ENCODE measurements at places on chromosomes 6 and 20.

- no peak for DNase-seq
Observed at GRCh38 chr6:5529015-5529414, 267.7 kb downstream of the FARS2 start.

DNA sequence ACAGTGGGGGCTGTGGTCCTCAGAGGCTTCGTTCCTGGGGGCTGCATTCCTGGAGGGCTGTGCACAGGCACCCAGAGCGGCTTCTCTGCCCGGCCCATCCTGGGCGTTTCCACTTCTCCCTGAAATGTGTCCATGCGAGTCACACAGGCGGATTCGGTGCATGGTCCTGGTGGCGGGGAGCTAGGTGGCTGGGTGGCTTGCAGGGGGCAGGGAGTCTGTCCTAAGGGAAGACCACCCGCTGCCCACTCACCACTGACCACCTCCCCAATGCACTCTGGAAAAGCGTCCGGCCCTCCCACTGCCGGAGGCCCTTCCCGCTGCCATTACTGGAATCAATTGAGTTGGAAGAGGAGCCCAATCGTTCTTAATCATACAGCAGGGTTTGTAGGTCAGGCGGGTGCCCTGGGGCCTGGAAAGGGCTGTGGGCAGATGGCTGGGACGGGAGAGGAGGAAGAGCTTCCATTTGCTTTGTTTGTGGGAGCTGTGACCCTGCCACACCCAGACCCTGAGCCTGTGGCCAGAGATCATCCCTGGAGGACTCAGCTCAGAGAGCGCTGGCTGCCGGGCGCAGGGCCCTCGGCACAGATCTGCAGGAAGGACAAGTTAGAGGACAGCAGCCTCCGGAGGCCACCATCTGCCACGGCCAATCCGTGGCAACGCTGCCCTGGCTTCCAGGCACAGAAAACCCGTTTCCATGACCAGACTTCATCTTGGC, 6.4 kb downstream of the CHRNA4 start:
- no peak for DNase-seq

DNA sequence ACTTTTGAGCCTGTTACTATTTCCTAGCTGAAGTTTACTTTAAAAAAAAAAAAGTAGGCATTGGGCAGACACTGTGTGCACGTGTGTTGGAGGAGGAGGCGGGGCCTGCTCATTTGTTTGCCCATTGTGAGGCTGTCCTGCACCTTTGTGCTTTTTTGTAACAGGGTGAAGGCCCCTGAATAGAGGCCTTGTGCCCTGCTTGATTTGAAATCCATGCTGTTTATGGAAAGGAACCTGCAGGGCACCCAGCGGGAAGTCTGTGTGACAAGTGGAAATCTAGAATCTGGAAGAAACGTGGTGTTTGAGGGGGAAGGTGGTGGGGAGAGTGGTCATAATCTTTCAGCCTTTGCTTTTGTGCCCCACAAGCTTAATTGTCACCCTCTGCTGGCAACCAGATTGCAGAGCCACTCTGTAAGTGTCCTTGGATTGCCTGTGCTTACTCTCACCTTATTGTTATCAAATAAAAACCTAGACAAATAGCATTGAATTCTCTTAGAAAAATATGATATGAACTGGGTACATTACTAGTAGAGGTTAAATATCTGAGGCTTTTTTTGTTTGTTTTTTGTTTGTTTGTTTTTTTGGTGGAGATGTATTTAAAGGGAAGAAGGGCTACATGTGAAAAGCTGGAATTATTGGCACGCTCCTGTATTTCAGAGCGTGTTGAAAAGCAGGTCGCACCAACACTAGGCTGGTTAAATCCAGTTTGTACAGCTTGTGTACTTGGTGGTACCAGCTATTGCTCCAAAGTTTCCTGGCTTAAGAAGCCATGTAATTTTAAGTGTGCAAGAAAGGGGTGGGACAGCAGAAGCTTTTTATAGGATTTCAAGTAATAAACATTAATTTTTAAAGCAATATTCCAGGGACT, 156.3 kb downstream of the ARID1B start:
- DNase-seq: no peak

- no peak for DNase-seq
Observed at GRCh38 chr20:16191496-16191895, 381.8 kb downstream of the KIF16B start.

- DNase-seq: no peak
Observed at GRCh38 chr20:59743767-59744485, 139.6 kb downstream of the PHACTR3 start.

- DNase-seq: no peak
Observed at GRCh38 chr6:135941275-135942025, 89.9 kb downstream of the PDE7B start.

DNA sequence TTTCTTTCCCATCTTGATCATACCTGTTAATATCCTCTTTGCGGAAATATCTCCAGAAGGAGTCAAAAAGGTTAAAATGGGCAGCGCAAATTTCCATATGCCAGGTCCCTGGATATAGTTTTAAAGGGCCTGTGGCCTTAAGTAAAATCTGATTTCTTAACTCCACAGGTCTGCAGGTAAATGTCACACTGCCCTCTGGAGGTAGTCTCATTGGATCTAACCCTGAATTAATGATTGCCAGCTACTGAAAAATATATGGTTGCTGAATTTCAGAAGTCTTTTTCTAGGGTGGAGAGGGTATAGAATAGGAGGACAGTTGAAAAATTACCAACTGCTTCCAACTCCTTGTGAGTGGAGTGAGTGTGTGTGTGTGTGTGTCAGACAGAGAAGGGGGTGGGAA, 8.5 kb downstream of the MOXD1 start:
- no peak for DNase-seq

- no peak for DNase-seq
Observed at GRCh38 chr20:41645372-41645771, 27.2 kb upstream of the CHD6 start.

DNA sequence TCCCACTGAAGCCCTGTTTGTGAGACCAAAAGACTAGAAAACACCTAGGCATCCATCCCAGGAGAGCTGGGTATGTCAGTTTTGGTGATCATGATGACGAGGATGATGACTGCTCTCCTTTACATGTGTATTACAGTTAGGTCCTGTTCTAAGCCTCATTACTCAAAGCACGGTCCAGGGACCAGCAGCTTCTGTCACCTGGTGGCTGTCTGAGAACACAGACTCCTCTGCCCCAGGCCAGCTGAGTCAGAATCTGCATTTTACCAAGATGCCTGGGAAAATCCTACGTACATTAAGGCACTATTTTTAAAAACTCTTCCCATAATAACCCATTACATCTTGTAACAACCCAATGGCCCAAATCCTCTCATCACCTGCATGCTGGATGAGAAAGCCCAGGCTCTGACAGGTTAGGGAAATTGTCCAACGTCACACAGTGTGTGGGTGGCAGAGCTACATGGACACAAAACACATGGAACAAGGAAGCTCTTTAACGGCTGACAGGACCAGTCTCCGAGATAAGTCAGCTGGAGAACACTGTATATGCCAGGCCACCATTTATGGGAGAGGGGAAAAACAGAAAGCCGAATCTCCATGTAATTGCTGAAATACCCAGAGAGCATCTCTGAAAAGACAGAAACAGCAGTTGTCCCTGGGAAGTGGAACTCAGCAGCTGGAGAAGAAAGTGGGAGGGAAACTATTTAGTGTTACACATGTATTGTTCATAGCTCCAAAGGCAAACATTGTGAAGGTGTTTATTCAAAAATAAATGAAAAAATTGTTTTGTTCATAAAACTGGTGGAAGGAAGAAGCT, 65.4 kb downstream of the BMP7 start:
- no peak for DNase-seq

- DNase-seq: no peak
Observed at GRCh38 chr6:31466466-31466865, 31.5 kb upstream of the MICB start.
